ENCODE measurements at places on chromosomes 4 and X. TPM values are rescaled to one million over a fixed set of nuclear protein-coding genes. Genes with fewer than 3 reads are reported as not detected.

CLCN4 gene
- total RNA-seq, result 0.46 TPM

FREM3 gene
- not detected for total RNA-seq

CXorf65 gene
- not detected for total RNA-seq

OPRPN gene
- not detected for total RNA-seq

ZNF275 gene
- 5.2 TPM for total RNA-seq

GRCh38 chrX:103585411-103586313, at the start of gene TCEAL4:
Gene TCEAL4, plus strand, starts transcription at chrX:103585515. Its CDS starts 1,161 bp downstream, at chrX:103586676.
- DNase-seq, result peak; percentile 42

GRCh38 chrX:145609951-145610511, 207.6 kb upstream of the SLITRK2 start:
- no peak for DNase-seq

DNA sequence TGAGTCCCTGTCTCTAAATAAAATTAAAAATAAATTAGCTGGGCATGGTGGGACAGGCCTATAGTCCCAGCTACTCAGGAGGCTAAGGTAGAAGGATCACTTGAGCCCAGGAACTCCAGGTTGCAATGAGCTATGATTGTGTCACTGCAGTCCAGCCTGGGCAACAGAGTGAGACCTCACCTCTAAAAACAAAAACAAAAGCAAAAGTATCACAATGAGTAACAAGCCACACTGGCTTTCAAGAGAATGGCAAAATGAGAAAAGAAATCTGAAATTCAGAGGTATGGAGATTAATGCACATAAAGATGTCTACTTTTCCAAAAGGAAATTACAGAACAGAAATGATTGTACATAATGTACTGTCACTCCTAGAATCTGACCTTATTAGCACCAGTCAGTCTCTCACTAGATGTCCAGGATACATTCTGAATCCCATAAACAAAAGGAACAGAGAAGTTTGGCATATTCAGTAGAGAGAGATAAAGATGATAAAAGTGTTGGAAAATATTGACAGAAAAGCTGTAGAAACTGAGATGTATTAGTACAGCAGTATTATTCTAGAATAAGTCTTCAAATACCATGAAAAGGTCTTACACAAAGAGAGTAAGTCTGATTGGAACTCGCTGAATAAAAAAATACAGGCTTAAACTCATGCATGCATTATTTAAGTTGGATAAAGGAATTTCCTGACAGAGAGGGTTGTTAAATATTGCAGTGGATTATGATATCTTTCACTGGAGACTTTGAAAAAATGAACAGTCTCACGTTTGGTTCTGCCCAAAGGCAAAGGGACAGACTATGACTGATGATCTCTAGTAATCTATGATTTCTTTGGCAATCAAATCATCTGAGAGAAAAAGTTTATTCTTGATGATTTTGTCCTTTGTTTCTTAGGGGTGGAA, 102.5 kb downstream of the SH3RF1 start:
- DNase-seq, result no peak

- peak; percentile 27 for DNase-seq
Measured at GRCh38 chr4:6493658-6494304, 21.4 kb upstream of the PPP2R2C start.

DNA sequence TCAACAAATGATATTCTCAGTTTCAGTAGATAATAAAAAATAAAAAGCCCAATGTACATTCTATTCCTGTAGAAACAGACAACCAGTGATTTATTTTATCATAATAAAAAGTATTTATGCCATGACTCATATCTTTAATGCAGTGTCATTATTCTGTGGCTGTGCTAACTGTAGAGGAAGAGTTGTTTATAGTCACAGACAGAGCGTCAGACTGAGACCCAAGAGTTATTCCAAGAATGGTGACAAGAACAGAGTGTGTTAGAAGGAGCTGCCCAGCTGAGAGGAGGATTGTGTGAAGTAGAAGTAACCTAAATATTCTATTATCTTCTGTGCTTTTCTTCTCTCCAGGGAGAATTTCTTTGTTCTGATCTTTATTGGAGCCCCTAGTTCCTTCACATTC, 210.7 kb downstream of the PPP1R2C start:
- DNase-seq, result no peak

- no peak for DNase-seq
Measured at GRCh38 chr4:51965862-51966261, 54.3 kb downstream of the LRRC66 start.

- no peak for DNase-seq
Measured at GRCh38 chr4:128782076-128782715, 27.3 kb upstream of the JADE1 start.

DNA sequence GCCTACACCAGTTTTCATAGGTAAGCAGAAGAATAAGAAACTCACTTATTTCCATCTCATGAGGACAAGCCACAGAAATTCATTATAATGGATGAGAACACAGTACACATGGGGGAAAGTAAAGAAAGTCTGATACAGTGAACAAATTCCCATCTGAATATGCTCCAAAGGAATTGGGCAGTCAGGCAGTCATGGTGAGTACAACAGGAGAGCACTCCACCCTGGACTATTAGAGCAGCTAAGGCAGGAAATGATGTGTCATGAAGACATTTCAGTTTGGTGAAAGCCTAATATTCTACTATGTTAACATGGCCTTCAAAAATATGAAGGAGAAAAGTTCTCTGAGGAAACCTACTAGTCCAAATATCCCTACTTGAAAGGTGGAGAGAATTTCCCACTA, 92.0 kb upstream of the PRDX4 start:
- no peak for DNase-seq

- no peak for DNase-seq
Measured at GRCh38 chr4:82954212-82954611, 53.7 kb downstream of the THAP9 start.

DNA sequence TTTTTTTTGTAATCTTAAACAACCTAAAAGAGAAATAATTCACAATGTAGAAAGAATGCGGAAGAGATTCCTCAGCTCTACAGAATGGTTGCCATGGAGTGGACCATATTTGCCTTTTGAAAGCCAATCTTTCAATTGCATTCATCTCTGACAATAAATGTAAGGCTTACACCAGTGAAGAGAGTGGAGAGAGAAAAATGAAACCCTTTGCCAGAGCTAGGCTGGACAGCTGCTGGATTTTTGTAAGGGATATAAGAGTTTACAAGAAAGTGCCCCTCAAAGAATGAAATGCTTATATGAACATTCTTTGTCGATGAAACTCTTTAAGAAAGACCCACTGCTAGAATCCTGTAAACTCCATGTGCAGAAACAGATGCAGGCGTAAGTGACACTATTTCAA, 66.0 kb upstream of the FAT1 start:
- DNase-seq, result no peak

DNA sequence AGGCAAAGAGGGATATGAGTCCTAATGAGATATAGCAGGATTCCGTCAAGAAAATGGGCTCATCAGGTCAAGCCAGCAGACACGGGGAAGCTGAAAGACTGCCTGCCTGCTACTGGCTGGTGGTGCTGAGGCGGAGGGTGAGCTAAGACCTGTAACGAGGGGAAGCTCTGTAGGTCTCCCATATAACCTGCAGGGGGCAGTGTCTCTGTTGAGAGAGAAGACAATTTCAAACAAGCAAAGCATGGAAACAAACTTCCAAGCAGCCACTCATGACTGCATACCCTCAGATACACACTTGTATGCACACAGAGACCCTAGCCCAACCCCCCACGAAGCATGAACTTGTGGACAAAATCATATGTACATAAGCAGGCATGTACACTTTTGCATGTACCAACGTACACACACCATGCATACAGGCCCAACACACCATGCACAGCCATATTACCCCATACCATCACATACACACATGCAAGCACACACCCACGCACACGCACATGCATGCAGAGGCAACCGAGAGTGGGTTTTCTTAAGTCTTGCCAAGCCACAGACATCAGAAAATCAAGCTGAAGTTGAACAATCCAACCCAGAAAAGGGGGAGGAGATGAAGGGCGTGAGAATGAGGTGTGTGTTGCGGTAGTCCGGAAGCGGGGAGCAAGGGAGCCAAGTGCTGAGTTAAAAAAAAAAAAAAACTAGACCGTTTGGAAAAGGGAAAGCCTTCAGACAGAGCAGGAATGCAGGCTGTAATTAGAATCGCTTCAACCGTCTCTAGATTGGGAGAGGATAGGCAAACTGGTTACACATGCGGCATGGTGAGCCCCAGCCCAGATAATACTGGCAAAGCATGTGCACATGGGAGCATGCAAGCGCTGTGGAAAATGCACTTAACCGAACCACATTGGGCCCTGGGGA, 71.0 kb downstream of the PJA1 start:
- no peak for DNase-seq

GRCh38 chr4:7392438-7393421, 42.0 kb downstream of the PSAPL1 start:
- DNase-seq, result no peak

DNA sequence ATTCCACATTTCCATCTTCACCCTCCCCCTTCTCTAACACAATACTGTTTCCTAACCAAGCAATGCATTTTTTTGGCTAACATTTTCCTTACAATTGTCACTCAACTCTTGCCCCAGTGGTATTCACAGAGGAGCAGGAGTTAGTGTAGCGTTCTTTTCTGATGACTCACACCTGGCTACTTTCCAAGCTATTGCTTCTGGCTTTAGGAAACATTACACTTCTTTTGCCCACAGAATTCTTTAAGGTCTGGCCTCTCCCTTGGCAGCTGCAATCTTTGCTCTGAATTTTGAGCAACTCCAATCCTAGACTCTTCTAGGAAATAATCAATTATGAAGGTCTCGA, 27.5 kb upstream of the PDGFC start:
- DNase-seq, result no peak

DNA sequence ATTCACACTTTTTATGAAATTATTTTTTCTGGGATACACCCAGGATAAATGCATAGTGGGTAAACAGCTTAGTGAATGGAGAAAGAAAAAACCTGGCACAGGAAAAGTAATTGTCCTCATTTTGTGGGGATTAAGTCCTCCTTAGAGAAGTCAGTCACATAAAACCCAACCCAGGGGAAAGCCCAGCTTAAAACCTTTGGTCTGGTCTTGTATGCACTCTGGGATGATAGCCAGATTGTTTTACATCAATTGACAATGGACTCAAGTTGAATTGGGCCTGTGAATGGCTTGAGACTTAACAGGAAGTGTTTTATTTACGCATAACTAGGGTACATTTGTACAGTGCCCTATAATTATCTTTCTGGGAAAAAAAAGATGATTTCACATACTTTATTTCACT, 561.3 kb upstream of the GRIA3 start:
- DNase-seq, result no peak

DNA sequence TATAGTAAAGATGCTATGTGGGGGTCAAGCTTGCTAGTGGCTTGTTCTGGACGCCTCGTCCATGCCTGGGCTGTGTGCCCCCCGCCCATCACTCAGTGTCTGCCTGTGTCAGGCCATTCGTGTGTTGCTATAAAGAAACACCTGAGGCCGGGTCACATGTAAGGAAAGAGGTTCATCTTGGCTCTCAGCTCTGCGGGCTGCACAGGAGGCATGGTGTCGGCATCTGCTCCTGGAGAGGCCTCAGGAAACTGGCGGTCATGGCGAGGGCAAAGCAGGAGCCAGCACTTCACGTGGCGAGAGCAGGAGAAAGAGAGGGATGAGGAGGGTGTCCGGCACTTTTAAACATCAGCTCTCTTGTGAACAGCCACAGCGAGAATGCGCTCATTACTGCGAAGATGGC, 25.2 kb downstream of the PIGG start:
- no peak for DNase-seq

DNA sequence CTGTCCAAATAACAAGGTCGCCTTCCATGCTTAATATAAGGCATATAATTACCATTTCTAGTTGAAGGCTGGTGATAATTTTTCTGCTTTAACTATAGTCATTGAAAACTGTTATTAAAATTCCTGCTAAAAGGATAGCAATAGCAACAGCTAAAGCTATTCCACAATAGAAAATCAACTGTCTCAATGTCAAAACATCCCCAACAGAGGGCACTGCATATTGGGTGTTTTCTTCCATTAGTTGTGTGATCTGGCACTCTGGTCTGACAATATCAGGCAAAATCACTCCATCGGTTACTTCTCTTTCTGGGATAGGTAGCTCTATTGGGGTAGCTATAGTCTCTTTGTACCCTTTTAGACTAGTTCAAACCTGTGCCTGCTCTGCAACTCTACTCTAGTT, 53.5 kb downstream of the TMPRSS11F start:
- no peak for DNase-seq

DNA sequence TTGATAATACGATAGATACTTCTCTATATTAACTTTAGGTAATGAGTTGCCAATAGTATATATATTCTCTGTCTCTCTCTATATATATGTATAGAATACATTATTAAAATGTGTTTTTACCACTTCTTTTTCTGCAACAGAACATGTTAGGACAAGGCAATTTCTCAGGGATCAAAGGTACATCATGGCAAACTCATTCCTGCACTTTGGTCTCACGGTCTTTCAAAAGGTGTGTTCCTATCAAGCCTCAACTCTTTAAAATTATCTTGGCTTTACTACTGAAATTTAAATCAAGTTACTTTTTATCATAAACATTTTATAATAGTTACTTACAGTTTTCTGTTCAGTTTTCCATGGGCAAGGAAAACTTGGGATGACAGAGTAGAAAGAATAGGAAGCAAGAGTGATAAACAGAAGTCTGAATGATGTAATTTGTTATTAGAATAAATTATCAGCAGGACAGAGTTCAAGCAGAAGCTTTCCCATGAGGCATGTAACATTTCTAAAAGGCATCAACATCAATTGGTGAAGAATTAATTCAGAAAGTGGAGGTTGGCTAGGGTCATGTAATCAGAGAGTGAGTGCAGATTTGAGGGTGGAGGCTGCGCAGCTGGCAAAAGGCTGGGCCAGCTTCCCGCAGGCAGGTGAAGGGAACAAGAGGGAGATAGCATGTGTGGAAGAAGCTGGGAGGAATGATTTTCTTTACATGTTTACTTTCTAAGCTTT, 59.7 kb upstream of the LRAT start:
- DNase-seq, result no peak

DNA sequence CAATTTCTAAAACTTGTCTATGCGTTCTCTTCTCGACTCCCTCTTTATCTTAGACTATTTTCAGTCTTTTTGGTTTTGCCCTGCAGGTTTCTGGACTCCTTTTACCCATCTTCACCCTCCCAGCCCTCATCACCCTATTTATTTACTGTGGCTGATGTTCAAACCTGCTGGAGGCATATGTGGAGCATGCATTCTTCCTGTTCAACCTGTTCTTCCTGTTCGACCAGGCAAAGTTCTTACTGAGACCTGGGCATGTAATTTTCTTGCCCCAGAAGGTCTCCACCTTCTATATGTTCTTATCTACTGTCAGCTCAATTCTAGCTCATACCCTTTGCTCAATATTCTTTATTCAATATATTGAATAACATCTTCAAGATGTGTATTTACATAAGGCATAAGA, 69.4 kb upstream of the AGA start:
- peak; percentile 58 for DNase-seq

DNA sequence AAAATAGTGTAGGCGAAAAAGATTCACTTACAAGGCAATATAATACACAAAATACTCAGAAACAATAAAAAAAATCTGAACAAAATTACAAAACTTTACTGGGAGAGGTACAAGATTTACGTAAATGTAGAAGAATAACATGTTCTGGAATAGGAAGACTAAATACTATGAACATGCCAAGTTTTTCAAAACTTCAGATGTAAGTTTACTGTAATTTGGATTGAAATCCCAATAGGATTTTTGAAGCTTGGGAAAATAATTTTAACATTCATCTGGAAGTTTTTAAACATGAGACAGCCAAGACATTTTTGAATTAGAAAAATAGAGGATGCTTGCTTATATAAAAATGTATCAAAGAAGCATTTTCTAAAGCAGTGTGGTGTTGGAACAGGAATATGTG, 30.5 kb upstream of the CT83 start:
- DNase-seq, result no peak

- DNase-seq, result no peak
Measured at GRCh38 chr4:84837751-84838150, 128.7 kb downstream of the WDFY3 start.

Measured in left colon (tissue), 2 donors.